ENCODE measurements at places on chromosomes 2 and 18.
A peak's percentile ranks its signal among the peaks of the same experiment; 100 is the strongest.

GRCh38 chr18:32975163-32975436 is 202.3 kb upstream of the KLHL14 start:
- DNase-seq = no peak

- peak; percentile 78 for DNase-seq
Observed at GRCh38 chr2:23925702-23926289, 1.1 kb downstream of the ATAD2B start.

GRCh38 chr2:2188344-2188920 is 142.6 kb downstream of the MYT1L start:
- DNase-seq = no peak

GRCh38 chr2:74703373-74703772 is 49.3 kb downstream of the SEMA4F start:
- DNase-seq = no peak

DNA sequence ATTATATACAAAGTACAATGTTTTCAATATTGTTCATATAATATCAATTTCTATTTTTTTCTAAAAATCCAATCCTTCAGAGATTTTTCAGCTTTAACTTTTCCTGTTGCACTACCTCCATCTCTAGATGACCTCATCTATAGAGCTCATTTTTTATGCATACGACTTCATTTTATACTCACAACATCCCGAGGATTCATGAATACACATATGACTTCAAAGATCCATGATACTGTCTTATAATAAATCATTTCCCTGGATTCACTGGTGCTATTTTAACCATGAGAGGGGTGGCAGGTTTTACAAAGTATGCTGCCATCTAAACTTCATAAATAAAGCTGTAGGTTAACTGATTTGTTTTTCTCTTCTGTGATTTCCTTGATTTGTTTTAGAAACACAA is 694.6 kb downstream of the EPHA4 start:
- DNase-seq = no peak

DNA sequence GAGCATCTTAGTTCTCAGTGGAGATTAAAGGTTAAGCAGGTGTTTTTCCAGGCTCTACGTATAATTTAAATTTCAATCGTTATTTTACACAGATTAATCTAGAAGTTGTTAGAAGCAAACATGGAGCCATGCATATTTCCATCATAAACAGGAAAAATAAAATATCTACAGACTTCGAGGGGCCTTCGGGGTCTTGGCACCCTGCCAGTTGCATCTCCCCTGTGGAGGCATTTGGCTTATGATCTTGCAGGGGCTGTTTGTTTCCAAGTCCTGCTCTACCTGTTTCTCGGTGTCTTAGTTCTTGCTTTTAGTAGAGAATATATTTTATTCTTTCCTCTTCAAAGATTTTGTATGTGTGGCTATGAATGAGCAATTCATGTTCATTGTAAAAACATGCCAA is 67.2 kb upstream of the FAM136A start:
- no peak for DNase-seq

GRCh38 chr2:199378948-199379650 is 78.6 kb downstream of the SATB2 start:
- DNase-seq = no peak

GRCh38 chr2:55120634-55121359 is 70.5 kb upstream of the RTN4 start:
- no peak for DNase-seq

GRCh38 chr18:8224576-8224975 is 384.7 kb upstream of the RAB12 start:
- no peak for DNase-seq

DNA sequence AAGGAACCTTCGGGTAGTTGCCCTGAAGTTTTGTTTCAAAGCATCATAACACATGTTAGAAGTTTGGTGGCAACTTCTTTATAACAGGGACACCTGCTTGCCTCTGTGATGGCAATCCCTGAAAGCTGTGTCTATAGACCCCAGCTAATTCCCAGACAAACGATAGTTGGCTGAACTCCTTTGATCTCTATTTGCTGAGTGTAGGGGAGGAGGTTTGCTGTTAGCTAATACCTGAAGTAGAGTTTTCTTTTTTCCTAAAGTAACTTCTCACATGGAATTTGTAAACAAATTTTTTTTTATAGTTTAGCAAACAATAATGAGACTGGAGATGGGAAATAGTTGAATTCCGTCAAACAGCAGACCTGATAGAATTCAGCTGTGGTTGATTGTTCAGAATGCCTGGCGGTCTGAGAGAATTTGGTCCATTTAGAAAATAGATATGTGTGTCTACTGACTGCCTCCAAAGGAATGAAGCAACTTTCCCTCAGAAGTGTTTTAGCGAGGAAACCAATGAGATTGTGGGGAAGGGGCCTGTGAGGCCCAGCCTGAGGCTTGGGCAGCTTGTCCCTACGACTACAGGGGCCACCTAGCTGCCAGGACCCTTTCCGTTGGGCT is 123.5 kb upstream of the EPAS1 start:
- no peak for DNase-seq

- peak; percentile 48 for DNase-seq
Observed at GRCh38 chr18:32469190-32469651, 1.5 kb downstream of the GAREM1 start.

DNA sequence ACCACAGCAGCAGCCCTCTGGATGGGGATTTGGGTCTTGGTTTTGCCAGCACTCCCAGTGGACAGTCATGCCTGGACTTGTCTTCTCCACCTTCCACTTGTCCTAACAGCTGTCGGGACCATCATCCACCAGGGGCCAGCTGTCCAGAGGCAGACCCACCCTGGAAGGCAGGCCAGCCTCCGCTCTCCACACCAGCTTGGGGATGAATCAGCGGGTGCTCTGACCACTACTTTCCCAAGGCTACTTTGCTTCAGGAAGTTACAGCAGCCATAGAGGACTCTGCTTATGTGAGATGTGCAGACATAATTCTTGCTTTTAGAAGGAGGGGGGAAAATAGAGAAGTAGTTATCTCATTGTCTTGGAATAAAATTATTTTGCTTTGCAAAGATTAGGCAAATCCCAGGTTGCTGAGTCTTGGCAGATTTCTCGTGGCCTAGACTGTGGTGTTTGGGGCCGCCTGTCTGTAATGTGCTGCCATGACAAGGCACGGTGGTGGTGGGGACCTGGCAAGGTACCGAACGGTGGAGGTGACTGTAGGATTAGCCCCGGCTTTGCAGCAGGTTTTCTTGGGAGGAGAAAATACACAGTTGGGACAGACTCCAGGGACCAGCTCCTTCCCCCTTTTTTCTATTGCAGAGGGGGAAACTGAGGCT is 148.7 kb downstream of the AGAP1 start:
- DNase-seq = no peak

DNA sequence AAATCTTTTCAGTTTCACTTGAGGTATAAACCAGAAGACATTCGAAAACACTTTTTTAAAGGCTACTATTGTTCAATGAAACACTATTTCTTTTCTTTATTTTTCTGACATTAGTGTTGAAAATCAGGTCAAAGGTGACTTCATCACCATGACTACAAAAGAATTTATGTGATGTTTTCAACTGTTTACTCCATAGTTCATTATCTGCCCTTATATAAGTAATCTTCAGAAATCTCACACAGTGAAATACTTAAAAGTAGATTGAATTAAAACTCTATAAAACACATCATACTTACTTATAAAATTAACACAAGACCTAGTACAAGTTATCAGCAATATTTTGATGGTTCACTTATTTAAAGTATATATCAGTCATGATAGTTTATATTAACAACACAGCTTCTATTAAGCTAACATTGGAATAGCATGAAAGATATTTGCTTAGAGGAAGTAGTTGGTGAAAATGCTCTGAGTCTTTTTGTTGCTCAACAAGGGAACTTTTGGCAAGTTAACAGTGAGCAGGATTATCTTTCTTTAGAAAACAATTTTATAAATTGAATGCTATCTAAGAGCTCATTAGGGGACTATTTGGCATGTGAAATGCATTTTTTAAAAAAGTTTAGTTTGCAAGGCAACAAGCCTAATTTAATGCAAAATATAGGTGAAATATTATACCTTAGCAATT is 60.8 kb downstream of the MC4R start:
- no peak for DNase-seq

DNA sequence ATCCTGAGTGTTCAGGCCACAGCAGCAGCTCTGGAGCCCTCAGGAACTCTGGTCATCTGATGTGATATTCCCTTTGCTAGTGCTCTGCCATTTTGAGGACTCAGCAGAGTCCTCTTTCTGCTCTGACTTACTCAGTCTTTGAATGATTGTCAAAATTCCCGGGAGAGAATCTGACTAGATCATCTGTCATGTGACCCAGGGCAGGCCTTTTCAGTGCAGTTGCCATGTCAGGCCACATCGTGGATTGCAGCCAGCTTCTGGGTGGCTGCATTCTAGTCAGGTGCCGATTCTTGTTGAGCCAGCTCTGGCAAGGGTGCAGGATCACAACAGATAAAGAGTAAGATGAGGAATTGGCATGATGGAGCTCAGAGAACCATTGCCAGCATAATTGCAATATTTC is 795.6 kb downstream of the CPS1 start:
- DNase-seq = no peak

- no peak for DNase-seq
Observed at GRCh38 chr2:63052411-63053080, 1.9 kb downstream of the OTX1 start.

- DNase-seq = no peak
Observed at GRCh38 chr18:76453057-76453561, 41.9 kb downstream of the ZNF516 start.

DNA sequence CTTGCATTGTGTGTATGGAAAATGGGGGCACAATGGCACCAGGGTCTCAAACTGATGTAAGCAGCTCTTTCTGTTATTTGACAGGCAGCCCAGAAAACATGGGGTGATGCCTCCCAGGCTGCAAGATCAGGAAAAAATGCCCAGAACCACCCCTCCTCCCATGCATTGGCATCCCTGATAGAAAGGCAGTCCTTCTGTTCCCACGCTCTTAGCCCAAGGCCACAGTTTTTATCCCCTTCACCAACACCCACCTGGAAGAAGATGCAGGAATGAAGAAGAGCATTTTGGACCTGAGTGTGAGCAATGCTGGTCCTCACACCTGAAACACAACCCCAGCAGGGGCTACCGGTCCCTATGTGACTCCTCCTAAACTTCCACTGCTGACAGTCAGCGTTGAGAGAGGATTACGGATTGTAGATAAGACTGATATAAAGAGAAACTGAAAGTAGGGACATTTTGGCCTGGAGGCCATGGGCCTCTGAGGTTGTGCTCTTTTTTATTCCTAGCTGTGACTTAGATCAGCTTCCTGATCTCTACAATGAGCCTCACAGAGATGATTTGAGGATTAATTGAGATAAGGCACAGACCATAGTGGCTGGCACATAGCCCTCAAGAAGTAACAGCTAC is 386.0 kb upstream of the ATP5MC3 start:
- DNase-seq = no peak

DNA sequence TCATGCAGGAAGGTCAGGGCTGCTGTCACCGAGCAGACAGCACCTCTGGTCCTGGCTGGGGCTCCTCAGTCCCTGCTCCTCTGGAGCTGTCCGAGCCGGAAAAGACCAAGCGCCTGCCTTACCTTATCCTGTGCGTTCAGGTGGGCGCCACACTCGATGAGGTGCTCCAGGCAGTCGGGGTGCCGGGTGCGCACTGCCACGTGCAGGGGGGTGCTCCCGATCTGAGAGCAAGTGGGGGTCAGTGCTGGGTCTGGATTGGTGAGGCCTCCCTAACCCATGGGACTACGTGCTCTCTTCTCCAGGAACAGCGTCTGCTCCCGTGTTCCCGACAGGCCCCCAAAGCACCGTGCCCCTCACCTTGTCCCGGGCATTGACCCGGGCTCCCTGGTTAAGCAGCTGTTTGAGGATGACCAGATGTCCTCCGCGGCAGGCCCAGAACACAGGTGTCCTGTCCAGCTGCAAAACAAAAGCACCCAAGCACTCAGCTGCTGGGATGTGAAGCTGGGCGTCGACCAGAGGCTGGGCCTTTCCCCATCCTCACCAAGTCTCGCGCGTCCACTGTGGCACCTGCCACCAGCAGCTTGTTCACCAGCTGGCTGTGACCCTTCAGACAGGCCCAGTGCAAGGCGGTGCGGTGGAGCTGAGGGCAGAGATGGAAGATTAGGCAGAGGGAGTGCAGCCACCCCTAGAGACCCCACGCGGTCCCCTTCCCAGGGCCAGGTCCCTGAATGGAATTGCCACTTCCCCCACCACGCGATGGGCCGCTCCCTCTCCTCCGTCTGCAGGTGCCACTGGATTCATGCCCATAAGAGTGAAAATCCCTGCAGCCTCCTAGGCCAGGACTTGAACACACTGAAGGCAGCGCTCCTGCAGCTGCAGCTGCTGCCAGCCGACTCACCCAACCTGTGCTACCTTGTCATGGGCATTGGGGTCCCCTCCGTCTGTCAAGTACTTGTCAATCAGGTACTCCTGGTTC is 3.7 kb downstream of the ANKRD23 start:
- no peak for DNase-seq

DNA sequence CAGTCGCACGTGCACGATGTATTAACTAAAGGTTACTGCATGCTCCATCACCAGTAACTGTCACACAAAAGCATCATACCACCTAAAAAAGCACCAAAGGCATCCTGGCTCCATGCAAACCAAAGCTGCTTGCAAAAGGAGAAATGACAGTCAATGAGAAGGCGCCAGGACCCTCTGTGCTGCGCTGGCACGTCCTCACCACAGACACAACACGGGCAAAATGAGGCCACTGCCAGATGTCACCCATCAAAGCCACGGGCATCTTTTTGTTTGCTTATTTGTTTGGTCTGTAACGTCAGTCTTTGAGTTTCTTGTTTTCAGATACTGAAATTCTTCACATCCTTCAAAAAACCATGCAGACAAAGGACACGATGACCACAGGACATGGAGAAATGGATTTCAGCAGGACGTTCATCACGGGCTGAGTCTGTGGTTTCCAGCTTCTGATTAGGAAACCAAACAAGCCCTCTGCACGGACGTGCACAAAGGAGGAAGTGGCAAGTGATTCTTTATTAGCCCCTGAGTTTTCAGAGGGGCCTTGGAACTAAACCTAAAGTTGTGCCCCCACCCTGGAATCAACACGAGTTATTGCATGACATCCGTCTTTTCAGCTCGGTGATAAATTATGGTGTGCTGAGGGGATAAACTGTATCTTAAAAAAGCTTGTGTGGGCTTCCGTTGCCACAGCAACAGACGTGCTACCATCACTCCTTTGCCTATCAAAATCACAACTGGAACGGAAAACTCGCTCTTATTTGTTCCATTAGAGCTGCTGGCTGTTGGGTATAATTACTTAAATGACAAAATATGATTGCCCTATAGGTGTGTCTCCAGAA is 181.8 kb downstream of the EIPR1 start:
- no peak for DNase-seq
